ENCODE measurements at places on chromosomes 7 and 10.

DNA sequence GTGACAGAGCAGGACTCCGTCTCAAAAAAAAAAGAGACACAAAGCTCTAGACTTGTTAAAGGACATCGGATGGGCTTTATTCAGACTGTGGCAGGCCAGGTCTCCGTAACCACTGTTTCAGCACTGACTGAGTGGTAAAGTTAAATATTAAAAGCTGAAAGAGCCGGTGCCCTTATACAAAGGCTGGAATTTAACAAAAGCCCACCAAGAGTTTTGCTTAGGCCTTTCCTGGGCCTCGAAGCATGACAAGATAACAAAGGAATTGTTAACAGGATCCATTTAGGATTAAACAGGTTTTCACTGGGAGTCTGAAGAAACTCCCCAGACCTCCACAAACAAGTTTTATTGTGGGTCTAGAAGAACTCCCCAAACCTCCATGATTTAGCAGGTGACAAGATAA lies 727.8 kb downstream of the TYW1 start:
- no peak for DNase-seq

GRCh38 chr7:34296663-34297062 lies 361.4 kb upstream of the NPSR1 start:
- no peak for DNase-seq

DNA sequence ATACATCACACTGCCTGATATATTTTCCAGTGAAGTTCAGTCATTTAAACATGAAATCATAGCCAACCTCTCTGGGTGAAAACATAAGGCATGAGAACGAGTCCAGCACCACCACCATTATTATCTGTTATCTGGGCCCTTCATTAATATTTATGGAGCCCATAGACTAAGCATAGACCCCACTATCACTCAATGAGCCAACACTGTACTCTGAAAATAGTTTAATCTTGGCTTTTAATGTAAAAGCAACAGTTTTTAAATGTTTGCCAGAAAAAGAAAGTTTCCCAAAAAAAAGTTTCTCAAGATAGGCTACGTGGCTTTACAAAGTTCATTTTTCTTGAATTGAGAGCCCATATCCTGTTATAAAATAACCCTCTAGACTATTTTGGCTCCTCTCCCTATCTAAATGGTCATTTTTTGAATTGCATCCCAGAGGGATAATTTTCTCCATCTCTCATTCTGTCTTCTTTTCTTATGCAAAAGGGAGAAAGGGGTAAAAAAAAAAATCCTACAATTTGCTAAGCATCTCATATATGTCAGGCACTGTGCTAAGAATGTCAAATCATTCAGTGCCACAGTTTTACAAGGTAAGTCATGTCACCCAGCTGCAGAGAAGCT lies 66.1 kb downstream of the FZD1 start:
- DNase-seq: no peak

DNA sequence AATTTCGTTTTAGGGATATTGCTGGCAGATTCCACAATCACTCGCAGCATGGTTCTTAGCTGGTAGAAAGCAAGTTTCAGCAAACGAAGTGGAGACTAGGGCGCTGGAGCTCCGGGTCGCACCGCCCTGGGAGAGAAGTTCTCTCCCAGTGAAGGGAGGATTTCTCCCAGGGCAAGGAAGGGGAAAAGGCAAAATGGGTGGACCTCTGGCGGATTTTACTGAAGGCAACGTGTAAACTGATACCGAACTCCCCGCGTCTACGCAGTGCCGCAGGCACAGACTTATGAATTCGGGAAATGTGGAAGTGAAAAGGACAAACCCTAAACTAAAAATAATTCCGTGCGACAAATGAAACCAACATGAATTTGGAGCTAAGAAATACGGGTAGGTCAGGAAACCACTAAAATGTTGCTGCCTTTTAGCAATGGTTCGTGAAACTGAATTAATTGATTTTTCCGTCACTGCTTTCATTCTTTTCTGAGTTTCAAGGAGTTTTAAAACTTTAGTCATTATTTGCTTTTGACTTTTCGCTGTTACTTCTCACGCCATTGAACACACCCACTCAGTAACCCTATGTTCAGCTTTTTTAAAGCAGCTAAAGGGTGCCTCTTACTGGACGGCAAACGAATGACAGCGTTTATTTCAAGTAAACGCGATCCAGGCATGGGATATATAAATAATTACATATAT lies at the start of gene MYOF:
TSS of gene MYOF (minus strand) at position 190 of the 690 bp plus-strand sequence. CDS start at position 50, 140 bp downstream.
- peak; percentile 61 for DNase-seq

DNA sequence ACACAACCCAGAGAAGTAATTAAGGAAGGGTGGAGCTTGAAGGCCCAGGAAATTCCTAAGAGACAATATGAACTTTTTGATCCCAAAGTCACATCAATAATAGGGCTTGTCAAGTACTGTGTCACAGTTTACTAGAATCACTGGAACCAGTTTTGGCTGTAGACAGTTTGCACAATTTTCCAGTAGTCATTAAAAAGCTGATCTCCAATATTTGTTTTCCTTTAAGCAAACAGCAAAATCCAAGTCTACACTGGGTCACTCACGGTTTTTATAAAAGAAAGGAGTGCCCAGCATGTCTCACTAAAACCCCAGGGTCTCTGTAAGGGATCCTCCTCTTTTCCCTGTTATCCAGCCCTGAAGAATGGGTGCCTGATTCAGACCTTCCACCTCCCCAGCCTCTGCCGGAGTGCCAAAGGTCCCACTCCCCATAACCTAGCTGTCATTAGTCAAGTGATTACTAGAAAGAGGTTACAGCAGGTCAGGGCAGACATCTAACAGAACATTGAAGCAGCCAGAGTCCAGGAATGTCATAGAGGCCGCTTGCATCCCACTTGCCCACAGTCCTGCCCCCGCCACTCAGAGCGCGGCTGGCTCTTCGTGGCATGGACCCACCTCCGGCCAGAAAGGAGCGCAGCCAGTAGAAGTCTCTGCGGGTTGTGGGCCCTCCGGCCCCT lies 552 bp downstream of the SLC25A16 start:
- no peak for DNase-seq

DNA sequence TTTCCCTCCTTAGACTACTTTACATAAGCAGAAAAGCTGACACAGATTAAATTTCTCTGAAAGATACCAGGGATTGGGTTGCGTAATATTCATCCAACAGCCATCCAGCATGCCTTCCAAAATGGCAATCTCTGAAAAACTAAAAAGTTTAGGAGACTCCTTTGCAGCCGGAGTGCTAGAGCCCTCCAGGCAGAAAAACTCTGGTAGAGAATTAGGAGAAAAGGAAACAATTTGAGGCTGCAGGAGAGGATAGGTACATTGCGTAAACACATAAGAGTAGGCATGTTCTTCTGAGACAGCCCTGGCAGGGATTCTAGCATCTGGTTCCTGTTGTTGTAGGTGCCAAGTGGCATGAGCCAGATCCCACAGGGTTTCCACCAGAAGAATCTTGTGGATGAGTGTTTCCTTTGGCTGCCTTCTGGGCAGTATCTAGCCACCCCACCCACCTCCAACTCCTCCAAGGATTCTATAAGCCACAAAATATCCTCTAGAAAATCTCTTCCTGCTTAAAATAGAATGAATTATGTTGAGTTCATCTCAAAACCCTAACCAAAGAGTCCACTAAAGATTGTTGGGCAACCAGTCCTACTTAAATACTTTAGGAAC lies 402.4 kb downstream of the HGF start:
- DNase-seq: no peak

DNA sequence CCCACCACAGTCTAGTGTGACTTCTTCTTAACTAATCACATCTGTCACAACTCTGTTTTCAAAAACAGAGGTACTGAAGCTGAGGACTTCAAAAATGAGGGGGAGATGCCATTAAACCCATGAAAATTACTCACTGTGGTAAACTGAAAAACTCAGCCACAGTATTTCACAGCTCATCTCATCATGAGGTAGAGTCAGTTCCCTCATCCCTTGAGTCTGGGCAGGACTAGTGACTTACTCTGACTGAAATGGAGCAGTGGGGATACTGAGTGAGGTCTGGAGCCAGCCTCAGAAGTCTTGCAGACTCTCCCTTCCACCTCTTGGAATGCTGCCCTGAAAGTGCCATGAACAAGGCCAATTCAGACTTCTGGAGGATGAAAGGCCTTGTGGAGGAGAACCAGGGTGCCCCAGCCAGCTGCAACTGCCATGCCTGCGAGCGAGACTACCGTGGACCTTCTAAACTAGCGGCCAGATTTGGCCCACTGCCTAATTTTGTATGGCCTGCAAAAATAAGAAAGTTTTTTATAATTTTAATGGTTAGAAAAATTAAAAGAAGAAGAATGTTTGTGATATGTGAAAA lies 24.7 kb upstream of the ANKRD1 start:
- no peak for DNase-seq
